ENCODE measurements at places on chromosomes 2 and 18.

GRCh38 chr18:68172842-68173549 lies 541.9 kb downstream of the TMX3 start:
- no peak for DNase-seq

- DNase-seq, result no peak
Observed at GRCh38 chr2:70461414-70461813, 92.2 kb downstream of the TGFA start.

- DNase-seq, result no peak
Observed at GRCh38 chr18:43001821-43002220, 113.7 kb downstream of the RIT2 start.

DNA sequence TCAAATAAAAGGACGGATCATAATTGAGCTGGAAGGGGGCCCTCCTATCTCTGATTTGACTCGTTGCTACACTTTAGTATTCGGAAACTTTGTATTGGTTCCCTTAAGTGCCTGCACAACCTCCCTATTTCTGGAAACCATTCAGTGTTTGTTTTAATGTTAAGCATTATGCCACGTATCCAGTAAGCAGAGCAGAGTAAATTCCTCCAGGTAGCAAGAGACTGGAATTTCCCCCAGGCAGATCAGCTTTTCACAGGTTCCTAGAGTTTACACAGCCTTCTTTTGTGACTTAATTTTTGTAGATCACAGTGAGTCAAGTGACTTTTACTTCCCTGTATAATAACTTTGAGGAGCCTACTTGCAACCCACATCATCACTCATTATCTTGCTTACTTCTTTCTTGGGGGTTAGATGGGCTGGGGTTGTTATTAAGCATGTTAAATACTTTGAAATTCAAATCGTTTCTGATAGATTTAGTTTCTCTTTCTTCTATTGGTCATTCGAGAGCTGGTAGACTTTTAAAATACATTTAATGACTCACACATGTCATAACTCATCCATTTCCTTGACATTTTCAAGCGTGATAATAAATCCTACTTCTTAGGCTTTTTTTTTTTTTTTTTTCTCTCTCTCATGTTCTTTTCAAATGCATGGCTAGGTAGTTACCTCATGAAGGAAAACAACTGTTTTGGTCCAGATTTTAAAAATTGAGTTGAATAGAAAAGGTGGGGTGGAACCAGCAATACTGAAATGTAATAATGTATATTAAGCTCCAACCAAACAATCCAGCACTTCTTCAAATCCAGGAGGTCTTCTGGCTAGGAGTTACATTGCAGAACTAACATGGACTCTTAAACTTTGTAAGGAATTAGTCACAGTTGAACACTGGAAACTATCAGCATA lies 219.3 kb downstream of the NEDD4L start:
- peak; percentile 57 for DNase-seq

DNA sequence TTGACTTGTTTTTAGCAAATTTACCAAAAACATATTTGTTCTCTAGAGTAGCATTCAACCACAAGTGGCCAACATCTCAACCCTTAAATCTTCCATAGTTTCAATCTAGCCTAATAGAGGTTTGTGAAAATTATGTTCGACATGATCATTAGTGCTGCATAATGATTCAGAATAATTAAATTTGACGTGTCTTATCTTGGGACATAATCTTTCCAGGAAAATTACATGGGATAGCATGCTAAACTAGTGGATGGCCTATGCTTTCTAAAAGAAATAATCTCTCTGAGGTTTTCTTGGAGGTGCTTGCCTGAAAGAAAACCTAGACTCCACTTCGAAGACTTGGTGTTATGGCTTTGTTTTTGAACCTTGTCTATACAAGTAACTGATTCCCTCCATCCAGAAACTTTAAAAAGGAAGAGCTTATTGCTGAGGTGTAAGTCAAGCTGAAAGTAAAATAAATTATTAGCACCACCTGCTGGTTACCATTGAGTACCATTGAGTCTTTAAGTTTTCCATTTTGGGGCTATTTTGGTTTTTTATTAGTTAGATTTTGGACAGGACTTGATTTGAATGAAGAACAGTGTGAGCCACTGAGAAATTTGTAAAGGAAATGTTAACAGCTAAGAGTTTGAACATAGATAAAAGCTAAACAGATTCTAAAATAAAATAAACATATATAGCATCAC lies 32.7 kb downstream of the COX7A2L start:
- peak; percentile 26 for DNase-seq

DNA sequence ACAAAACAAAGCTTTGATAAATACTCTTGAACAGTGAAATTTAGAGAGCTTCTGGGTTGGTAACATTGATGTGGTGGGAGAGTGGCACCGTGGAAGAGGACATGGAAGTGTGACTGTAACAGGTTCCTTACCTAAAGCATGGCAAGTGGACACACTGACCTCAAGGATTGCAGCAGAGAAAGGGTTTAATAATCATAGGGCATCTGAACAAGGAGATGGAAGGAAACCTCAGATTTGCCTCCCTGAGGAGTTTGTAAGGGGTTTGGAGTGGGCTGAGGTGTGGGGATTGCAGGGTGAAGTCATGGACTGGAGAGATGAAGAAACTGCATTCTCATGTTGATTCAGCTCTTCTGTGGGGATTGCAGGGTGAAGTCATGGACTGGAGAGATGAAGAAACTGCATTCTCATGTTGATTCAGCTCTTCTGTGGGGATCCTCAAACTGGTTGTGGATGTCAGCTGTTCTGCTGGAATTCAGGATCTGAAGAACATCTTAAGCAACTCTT lies 83.8 kb upstream of the TLK1 start:
- peak; percentile 24 for DNase-seq

GRCh38 chr18:57035590-57035989 lies 111.3 kb upstream of the BOD1L2 start:
- DNase-seq, result no peak

GRCh38 chr2:152054593-152054992 lies 44.3 kb downstream of the CACNB4 start:
- DNase-seq, result peak; percentile 84
